ENCODE measurements at places on chromosomes 12 and 14.

DNA sequence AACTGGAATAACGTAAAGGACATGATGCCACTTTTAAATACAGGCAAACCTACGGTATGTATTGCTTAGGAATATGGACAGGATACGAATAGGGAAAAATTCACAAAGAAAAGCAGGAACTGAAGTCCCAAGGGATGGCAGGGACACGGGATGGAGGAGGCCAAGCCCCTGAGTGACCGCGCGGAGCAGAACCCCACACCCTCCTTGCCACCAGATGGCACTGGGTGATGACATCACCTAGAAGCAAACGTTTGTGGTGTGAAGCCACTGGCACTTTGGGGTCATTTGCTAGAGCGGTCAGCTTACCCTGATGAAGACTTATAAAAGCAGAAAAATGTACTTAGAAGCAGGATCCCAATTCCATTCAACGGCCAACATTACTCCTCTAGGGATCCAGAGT is 9.4 kb downstream of the DHX37 start:
- no peak for DNase-seq

DNA sequence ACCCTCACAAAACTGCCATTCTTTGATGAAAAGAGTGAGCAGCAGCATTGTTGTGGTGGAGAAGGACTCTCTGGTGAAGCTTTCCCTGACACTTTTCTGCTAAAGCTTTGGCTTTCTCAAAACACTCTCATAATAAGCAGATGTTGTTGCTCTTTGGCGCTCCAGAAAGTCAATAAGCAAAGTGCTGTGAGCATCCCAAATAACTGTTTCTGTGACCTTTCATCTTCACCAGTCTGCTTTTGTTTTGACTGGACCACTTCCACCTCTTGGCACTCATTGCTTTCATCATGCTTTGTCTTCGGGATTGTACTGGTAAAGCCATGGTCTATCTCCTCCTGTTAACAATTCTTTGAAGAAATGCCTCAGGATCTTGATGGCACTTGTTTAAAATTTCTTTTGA is 424.7 kb upstream of the TMPO start:
- DNase-seq: no peak

- no peak for DNase-seq
Observed at GRCh38 chr14:56808383-56809269, 1.7 kb downstream of the OTX2 start.

- DNase-seq: no peak
Observed at GRCh38 chr12:64411427-64411826, 7.2 kb downstream of the XPOT start.

- DNase-seq: no peak
Observed at GRCh38 chr12:96099421-96099820, 64.0 kb upstream of the LTA4H start.

- DNase-seq: no peak
Observed at GRCh38 chr12:10959804-10960203, 20.7 kb upstream of the TAS2R14 start.

DNA sequence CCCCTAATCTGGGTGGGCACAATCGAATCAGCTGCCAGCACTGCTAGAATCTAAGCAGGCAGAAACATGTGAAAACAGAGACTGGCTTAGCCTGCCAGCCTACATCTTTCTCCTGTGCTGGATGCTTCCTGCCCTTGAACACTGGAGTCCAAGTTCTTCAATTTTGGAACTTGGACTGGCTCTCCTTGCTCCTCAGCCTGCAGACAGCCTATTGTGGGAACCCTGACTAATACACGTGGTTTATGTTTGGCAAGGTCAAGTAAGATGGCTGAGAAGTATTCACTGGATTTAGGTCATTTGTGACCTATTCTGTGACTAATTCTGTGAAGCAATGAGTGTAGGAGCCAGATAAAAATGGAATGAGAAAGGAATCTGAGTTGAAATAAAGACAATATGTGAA is 11.0 kb downstream of the GPR135 start:
- peak; percentile 73 for DNase-seq

GRCh38 chr12:127810041-127810440 is 456.9 kb upstream of the TMEM132C start:
- peak; percentile 62 for DNase-seq

GRCh38 chr12:108686780-108687179 is 44.5 kb downstream of the CORO1C start:
- DNase-seq: no peak

DNA sequence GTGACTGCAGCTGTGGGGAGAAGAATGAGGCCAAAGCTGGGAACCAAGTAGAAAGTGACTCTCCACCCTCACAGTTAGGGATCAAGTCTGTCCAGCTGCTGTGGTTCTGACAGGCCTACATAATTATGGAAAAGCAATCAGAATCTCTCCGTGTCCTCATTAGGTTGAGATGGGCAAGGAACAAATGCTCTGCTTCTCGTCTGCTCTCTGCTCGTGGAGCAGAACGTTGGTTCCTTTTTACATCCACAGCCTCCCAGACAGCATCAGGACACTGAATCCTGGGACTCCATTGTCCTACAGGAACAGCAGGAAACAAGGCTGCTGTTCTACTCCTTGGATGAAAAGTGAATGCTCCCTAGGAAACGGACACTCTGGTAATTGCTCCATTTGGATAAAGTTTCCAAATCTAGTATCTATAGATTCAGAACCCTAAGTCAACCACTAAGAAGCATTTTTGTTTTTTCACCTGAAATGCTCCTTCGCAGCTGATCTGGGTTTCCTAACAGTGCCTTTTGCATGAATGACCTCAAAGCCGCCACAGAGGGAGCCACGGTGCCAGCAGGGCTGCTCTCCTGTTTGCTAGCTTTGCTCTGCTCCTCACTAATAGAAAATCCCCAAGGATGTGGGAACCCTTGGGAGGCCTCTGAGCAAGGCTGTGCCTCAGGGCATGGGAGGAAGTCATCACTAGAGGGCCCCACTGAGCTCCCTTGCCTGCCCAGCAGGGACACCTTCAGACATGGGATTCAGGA is 102.0 kb downstream of the EGLN3 start:
- peak; percentile 68 for DNase-seq

DNA sequence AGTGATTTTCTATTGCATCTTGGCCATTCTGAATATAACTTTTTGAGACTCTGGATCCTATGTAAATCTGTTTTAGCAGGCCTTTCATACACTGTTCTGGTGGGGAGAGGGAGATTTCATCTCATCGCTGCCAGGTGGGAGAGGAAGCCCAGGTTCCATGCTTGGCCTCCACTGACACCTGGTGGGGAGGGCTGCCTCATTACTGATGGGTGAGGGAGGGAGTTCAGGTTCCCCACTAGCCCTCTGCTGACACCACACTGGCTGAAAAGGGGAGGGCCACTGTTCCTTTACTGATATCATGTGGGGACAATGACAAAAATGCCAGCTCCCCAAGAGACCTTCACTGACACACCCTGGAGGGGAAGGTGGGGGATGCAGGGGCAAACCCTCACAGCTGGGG is 2.4 kb upstream of the GALNT8 start:
- no peak for DNase-seq

GRCh38 chr12:50828886-50829285 is 13.8 kb upstream of the TMPRSS12 start:
- DNase-seq: no peak

- no peak for DNase-seq
Observed at GRCh38 chr12:127813147-127813546, 453.8 kb upstream of the TMEM132C start.

DNA sequence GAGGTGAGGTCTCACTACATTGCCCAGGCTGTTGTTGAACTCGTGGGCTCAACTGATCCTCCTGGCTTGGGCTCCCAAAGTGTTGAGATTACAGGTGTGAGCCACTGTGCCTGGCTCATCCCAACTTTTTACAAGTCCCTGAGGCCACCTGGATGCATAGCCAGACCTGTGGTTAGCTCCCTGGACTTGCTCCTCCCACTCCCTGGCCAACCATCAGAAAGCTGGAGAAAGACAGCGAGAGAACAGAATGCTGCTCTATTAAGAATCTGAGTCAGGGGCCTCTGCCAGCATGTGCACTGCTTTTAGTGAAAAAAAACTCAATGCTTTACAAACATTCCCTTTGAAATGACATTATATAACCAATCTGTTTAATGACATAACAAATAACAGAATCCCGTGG is 78.2 kb downstream of the RBM19 start:
- DNase-seq: no peak

DNA sequence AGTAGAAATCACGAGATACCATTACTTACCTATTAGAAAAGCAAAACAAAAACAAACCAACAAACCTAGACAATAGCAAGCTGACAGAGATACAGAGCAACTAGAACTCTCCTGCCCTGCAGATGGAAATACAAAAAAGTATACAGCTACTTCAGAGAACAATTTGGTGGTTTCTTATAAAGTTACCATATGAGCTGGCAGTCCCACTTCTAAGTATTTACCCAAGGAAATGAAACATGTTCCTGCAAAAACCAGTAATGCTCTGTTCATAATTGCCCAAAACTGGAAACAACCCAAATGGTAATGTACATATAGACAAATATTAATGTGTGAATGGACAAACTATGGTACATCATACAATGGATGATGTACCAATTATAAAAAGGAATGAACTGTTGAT is 31.7 kb downstream of the FUT8 start:
- no peak for DNase-seq

DNA sequence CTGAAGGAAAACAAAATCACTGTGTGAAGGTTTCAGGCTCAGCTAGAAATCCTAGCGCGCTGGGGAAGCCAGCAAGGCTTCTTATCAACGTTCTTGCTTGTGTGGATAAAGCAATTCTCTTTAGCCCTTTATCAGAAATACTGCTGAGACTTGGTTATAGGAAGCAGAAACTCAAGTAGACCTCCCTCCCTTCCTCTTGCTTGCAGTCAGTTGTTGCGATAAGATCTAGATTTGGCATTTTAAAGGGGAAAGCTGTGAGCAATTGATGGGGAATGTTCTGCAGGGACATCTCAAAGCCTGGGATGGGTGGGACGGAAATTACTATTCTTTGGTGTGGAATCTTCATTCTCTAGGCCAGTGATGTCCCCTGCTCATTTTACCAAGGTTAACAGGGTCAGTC is 76.4 kb upstream of the ANO4 start:
- no peak for DNase-seq

GRCh38 chr12:19128485-19128884 is 1.0 kb upstream of the PLEKHA5 start:
- DNase-seq: no peak

DNA sequence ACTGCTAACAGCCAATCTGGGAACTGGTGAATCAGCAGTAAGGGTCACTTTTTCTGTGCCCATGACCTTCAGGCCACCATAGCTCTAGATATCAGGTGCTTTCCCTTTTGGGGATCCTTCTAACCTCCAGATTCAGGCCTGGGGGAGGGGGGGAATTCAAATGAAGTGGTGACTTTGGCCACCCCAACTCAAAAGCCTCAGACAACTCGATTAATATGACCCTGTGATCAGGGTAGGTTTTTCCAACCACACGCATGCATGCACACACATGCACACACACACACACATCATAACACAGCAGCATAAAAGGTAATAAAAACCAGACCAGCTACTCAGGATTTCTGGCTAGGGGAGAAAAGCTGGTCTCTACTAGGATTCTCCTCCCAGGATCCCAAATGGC is 5.3 kb downstream of the TBX3 start:
- DNase-seq: no peak
